Panc1 (cell line): ENCODE measurements at places on chromosomes 3 and 15. TPM values are rescaled to one million over a fixed set of nuclear protein-coding genes. Genes with fewer than 3 reads are reported as not detected.

Gene LRTM1
- not detected for total RNA-seq

Gene GCSAM
- 0.08 TPM for total RNA-seq

Gene PROS1
- 16.8 TPM for total RNA-seq

Gene RARB
- not detected for total RNA-seq
